ENCODE measurements at places on chromosomes 11 and 22. TPM values are rescaled to one million over a fixed set of nuclear protein-coding genes. Genes with fewer than 3 reads are reported as not detected.

The OR5A1 gene
- not detected for total RNA-seq

The RPLP2 gene
- total RNA-seq, result 210 TPM

The KCNJ11 gene
- 11.0 TPM for total RNA-seq

The OR52I1 gene
- not detected for total RNA-seq

The FSHB gene
- total RNA-seq, result not detected

The TAGLN gene
- total RNA-seq, result 17.5 TPM

The GRIA4 gene
- total RNA-seq, result 63.2 TPM

The NXPE4 gene
- total RNA-seq, result not detected

The SCARF2 gene
- 1.6 TPM for total RNA-seq

DNA sequence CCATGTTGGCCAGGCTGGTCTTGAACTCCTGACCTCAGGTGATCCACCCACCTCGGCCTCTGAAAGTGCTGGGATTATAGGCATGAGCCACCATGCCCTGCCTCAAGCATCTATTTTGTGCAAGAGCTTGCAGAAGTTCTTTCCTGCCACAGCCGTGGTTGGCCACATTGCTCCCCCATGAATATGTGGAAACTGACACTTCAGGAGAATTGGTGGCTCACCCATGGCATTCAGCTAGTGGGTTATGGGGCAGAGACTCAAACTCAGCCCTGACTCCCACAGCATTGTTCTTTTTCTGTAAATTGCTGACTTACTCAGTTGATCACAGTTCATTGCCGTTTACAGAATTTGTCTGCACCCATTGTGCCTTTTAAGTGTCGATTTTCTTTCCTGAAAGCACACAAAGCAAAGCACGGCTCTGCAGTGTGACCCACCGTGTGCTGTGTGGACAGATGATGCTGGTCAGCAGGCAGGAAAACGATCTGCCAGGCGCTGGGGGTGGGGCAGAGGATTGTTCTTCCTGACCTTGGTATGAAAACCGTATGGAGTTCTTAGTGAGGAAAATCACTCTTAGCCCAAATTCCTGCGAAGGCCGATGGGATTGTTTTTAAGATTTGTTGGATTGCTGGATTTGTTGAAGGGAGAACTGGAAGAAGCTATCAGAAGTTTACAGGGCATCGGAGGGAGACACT, 115.6 kb downstream of the PTPRJ start:
- no peak for DNase-seq

- no peak for DNase-seq
These were observed 49.8 kb upstream of the BLID start for GRCh38 chr11:122165607-122166371.

GRCh38 chr11:73374151-73374550, 2.0 kb upstream of the RELT start:
- no peak for DNase-seq

- DNase-seq, result no peak
These were observed 12.1 kb downstream of the OAF start for GRCh38 chr11:120222916-120223315.

DNA sequence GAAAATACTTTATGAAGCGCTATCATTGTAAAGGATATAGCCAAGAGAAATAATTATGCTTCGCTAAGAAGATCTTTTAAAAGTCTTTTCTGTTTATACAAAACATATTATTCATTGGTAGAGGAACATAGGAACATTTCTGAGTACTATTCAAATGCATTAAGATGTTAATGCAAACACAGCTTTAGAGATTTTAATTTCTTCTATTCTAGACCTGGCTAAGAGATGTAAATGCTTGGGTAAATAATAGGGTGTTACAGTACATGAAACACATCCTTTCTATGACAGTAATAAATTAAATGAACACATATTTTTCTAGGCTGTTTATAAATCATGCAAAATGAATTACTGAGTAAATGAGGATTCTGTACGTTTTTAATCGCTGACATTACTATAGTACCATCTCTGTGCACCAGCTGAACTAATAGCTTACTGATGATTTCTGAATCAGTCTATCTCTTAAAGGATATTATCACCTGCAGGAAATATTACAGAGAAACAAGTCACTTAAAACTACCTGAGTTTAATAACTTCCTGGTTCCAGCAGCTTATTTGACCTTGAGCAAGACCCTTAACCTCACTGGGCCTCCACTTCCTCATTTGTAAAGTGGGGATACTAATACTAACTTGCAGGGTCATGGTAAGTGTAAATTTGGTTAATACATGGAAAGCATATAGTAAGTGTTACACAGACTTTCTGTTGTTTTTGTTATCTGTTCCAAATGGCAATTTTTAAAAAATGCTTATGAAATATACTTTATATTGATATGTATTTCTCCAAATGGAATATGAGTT, 344.9 kb downstream of the DYNC2H1 start:
- no peak for DNase-seq

DNA sequence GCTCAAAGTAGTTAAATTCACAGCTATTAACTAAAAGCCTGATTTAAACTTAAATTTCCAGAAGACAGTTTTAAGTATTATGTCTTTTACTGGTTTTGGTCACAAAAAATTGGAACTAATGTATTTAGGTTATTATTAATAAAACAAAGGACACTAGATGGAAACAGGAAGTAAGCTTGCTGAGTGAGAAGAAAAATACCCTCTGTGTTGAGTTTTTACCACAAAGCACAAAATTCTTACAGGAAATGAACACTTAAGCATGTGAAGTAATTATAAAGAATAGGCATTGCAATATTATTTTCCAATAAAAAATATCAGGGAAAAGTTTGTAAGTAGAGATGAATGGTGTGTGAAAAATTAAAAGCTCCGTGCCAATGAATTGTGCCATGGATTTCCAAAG, 46.3 kb downstream of the PIK3C2A start:
- DNase-seq, result no peak

DNA sequence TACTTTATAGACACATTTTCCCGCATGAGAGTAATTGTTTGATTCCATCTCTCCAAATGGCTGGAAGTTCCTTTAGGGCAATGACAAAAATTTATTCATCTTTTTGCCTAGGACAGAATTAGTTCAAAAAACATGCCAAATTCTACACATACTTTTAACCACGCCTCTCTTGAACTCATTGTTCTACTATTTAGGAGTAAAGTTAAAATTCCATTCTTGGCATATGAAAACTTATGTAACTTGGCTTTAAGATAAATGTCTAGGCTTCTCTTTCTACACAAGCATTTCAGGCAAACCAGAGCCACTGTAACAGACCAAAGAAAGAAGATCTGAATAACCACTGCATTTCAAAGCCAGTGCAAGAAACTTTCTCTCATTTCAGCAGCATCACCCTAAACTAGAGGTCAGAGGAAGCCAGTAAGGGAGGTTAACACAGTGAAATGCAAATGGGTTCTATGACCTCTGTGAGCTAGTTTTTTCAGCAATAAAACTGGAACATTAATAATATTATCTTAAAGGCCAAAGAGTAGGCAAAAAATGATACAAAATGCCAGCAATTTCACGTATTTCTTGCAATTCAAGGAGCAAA, 73.0 kb downstream of the RSF1 start:
- DNase-seq, result no peak

DNA sequence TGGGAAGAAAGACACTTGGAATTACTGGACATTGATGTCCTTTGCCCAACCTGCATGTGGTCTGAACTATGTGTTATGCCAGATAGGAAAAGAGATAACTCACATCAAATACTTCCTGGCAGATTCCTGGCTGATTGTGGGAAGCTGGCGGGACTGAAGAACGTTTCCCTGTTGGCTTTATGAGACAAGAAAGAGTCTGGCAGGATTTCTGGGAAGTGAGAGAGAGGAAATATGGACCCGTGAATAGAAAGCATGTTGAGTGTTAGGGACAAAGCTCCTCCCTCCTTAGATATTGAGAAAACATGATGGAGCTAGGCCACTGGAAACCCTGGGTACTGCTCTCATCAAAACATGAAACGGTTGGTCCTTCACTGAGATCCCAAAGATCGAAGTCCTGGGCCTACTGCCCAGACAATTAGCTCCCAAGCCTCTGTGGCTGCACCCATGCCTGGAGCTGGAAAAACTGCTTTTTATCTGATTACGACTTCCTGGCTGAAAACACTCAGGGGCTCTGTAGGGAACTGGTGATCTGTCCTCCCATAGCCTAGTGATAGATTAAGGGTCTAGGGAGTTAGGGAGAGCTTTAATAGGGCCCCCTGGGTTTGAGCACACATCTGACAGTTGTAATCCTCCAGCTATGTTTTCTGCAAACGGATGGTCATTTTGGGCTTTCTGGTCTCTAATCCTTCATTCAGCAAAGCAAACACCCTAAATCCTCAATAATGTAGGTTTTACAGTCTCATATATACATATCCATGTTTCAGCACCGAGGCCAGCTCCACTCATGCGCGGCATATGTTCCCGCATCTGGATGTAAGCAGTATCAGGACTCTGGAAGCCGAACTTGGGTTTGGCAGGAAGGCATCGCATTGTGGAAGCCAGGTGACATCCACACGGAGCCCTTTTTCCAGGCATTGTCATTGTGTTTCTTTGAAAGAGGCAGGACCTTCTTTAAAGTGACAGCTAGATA, 6.1 kb upstream of the B3GAT1 start:
- no peak for DNase-seq

- DNase-seq, result no peak
These were observed 83.8 kb upstream of the CSNK2A3 start for GRCh38 chr11:11436715-11437313.

- peak; percentile 38 for DNase-seq
These were observed 1.1 kb downstream of the RBFOX2 start for GRCh38 chr22:36027579-36027934.

DNA sequence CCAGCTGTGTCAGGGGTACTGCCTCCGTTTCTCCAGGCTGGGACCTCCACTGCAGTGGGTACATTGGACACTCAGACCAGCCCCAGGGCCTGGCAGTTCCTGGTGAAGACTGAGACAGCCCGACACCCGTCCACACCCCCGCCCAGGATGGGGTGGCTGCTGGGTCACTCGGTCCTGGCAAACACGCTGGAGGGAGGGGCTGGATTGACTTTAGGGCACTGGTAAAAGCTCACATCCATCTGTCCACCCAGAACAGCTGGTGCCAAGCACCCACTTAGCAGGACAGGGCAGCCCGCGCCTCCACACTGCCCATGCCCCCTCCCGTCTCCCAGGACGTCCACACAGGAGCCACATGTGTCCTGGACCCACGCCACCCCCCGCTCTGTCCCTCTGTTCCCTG, 10.7 kb upstream of the TBX1 start:
- no peak for DNase-seq

GRCh38 chr11:6635082-6635932, 16.1 kb upstream of the TPP1 start:
- DNase-seq, result peak; percentile 62

DNA sequence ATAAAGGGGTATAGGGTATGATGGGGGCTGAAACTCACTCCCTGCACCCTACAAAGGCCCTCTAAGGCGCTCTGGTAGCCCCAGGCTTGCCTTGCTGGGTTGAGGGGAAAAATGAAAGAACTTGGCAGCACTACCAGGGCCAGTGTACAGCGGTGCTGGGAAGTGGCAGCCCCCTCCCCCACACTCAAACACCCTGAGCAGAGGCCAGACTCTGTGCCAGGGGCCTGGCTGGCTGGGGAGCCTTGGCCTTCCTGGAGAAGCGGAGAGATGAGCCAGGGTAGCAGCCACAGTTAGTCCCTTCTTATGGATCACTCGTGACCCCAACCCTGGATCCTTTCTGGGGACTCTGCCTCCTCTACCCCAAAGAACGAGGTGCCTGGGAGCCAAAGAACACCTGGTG, 2.7 kb downstream of the TMEM134 start:
- no peak for DNase-seq
